ENCODE measurements at places on chromosomes 2 and 18.

DNA sequence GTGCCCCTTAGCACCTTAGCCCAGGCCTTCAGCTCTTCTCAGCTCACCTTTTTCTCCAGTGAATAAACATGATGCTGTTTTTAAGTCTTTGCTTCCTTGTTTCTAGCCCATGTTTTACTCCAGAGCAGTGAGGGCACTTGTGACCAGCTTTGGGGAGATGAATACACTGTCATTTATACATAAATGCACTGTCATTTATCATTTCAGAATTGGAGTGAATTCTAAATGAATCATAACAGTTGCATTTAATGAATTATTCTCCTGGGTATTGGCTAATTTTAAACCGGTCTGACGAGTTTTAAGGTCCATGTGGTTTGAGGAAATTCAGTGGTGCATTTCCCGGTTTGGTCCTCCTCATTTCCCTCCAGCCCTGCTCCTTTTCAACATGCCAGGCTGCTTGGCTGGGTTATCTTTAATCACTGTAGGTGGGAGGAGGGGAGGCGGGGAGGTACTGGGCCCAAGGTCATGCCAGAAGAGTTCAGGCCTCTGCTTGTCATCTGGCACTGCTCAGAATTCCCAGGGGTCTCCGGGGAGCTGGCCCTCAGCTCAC, 23.9 kb downstream of the PRKCE start:
- DNase-seq: no peak

GRCh38 chr2:238655198-238655860, 192.6 kb upstream of the TWIST2 start:
- DNase-seq: no peak

- DNase-seq: no peak
These were observed 139.9 kb upstream of the PIEZO2 start for GRCh38 chr18:11289248-11289647.

- no peak for DNase-seq
These were observed 274.7 kb upstream of the SIX2 start for GRCh38 chr2:45283764-45284620.

GRCh38 chr2:47274054-47274782, 119.1 kb upstream of the STPG4 start:
- no peak for DNase-seq

- no peak for DNase-seq
These were observed 19.3 kb downstream of the CTAGE1 start for GRCh38 chr18:22398464-22398863.

DNA sequence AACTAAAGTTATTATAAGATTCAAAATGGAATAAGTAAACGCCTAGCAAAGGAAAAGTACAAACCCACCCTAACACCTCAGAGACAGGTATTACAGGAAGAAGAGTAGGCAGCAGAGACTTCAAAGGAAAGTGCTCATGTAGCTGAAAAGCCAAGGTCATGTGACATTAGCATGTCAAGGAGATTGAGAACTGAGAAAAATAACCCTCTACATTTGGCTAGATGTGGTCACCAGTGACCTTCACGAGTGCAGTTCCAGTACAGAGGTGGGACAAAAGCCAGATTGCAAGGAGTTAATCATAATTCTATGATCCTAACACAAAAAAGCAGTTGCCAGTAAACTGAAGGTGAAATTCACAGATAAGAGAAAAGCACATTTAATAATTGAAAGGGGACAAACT, 252.7 kb downstream of the ZEB2 start:
- DNase-seq: no peak
